ENCODE measurements at places on chromosomes 2 and 18.

GRCh38 chr2:226623587-226624368, 175.8 kb downstream of the IRS1 start:
- no peak for DNase-seq

DNA sequence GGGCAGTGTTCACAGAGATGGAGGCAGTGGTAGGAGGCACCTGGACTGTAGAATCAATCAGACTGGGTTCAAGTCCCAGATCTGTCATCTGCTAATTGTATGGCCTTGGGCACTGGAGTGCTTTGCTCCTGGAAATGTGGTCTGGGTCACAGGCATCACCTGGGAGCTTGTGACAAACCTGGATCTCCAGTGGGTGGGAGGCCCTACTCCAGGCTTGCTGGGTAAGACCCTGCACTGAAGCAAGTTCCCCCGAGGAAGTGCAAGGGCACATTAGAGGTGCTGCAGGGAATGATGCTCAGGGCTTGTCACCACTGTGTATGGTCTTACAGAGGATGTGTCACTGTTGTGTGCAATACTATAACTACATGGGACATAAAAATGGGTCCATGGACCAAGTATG, 220.5 kb upstream of the ID2 start:
- DNase-seq, result no peak

DNA sequence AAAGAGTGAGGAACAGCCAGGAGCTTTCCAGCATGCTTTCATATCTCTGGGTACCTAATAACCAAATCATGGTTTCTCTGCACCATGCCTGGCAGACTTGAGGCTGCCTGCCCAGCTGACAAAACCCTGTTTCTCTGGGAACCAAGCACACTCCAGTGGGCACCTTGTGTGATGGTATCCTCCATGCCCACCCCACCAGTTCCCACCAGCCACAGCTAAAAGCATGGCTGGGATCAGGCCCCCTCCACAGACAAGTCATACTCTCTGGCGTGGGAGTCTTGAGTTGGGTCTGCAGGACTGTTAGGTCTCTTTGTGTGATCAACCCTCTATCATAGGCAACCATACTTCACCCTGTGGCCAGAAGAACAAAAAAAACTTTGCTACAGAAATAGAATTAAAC, 56.0 kb downstream of the TMEM163 start:
- DNase-seq, result no peak

DNA sequence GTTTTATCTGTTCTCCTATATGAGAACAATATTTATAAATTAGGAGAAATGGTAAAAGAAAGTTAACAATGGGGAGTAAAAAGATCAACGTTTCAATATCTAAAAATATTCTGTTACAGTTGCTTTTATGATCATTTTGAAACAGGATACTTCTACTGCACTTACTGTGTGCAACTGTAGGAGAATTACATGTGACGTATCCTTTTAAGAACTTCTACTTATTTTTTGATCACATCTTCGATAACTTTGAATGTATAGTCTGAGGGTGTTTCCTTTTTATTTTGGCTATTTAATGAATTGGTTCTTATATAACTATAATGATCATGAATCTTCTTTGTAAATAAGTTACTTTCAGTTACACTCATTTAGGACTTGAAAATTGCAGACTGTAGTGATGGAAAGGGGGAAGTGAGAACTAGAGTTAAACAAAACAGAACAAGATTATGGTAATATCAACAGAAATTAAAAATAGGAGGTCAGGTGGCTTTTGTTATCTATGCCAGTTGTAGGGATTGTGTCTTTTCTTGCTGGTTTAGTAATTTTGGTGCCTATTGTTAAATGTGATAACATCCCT, 109.9 kb downstream of the MSTN start:
- no peak for DNase-seq

DNA sequence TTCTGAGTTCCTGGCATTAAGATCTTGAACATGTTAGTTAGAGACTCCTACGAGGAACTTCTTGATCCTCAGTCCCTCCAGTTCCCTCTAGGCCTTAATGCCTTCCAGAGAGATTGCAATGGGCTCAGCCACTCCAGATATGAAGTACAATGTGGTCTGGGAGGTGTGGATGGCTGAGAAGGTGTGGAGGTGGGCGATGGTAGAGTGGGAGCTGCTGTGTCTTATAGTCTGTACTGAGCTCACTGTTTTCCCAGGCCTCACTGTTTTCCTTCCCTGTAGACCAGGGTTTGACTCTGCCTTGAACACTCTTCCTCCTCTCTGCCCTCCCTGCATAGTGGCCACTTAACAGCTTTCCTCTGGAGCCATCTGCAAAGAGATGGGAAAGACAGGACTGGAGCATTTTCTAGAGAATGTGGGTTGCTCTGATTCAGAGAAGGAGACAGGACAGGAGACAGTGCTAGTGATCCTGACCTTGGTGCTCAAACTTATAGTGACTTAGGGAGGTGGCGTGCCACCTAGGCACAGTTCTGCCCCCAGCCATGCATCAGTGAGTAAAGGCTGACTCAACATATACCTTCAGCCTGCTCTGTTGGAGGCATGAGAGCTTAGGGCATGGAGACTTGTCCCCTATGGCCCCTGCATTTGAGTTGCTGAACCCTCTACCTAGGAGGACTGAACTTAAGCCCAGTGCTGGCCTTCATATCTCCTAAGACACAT, 129.7 kb downstream of the TDRD15 start:
- no peak for DNase-seq

GRCh38 chr2:219210196-219210885, 3.8 kb downstream of the ZFAND2B start:
- DNase-seq, result no peak

- DNase-seq, result no peak
Observed at GRCh38 chr2:7358865-7359447, 441.7 kb downstream of the RNF144A start.

DNA sequence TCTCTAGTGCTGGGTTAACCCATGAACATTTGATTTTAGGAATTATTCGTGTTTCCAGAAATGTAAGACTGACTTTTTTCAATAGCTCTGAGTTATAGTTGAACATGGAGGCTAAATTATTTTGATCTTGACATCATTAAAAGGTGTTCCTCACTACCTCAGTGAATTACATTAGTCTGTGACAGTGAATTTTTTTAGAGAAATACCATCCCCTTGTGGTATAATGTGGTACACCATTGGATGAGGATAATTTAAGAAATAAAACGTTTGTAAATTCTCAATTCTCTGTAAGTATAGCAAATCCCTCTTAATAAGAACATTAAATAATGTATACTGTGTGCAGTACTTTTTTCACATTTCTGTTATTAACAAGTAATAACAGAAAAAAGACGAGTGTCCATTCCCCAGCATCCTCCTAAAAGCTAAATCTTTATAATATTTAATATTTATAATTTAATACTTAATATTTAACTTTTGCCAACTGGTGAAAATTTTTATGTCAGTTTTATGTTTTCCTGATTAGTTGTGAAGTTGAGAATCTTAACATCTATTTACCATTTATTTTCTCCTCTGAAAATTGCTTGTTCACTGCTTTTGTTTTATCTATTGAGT, 70.3 kb upstream of the CWC22 start:
- DNase-seq, result no peak

- no peak for DNase-seq
Observed at GRCh38 chr18:60943297-60943696, 389.9 kb upstream of the CDH20 start.

- DNase-seq, result no peak
Observed at GRCh38 chr18:13452388-13452811, 233.8 kb downstream of the LDLRAD4 start.

- DNase-seq, result no peak
Observed at GRCh38 chr2:23533338-23533695, 148.3 kb downstream of the KLHL29 start.

GRCh38 chr18:72848503-72849237, 19.1 kb downstream of the NETO1 start:
- no peak for DNase-seq

- no peak for DNase-seq
Observed at GRCh38 chr2:96533292-96534073, 3.1 kb upstream of the ARID5A start.

DNA sequence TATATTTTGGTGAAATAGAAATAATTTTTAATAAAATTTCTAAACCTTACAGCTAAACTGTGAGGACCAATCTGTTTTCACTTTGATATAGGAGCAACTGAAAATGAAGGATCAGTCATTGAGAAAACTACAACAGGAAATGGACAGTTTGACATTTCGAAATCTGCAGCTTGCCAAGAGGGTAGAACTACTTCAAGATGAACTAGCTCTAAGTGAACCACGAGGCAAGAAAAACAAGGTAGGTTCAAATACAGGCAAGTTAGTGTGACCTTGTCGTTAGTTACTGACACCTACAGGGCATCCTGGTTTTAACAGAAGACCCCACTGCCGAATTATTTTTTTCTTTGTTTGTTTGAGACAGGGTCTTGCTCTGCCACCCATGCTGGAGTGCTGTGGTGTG, 75.5 kb upstream of the STON1 start:
- no peak for DNase-seq

DNA sequence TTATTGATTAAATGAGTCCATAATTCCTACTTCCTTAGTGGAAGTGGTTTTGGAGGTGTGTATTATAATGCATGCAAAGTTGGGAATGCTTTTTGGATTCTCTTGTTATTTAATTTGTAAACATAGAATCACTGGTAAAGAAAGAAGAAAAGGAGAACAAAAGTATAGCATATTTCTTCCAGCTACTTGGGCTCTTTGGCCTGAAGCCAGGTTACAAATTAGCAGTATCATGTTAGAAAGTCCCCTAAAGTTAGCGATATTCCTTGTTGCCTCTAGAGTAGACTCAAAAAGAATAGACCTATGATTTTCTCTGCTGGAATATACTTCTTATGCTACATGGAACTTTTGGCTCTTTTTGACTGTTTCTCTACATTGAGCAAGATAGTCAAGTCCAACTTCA, 60.6 kb upstream of the CD28 start:
- DNase-seq, result no peak

GRCh38 chr2:147632198-147632597, 212.6 kb upstream of the ACVR2A start:
- DNase-seq, result no peak

GRCh38 chr2:202376460-202377206, 506 bp downstream of the BMPR2 start:
- no peak for DNase-seq

DNA sequence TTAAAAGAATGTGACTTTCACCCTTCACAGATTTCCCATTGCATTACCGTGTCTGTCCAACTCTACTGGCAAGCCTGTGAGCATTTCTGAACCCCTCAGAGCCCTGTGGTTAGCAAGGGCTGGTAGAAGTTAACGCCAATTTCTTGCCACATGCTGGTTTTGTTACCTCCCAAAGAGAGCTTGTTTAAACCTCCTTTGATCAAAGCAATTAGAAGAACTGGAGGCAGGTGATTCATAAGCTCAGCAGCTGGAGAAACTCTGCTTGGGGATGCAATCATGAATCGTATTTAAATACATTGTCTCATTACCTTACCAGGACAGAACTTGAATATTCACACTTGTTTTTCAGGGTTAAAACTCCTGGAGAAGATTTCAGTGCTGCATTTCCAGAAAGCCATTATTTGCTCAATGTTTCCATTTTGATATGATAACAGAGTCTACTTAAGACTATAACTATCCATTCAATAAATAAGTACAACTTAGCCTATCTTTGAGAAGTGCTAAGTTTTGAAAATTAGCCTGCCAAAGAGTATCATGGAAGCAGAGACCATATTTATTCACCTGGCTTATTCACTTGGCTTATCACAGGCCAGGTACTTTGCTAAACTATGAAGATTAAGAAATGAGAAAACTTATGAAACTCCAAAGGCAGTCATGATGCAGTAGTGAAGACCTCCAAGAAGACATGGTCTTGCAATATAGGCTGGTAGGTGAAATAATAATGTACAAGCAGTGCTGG, 292.8 kb downstream of the INSIG2 start:
- DNase-seq, result no peak

DNA sequence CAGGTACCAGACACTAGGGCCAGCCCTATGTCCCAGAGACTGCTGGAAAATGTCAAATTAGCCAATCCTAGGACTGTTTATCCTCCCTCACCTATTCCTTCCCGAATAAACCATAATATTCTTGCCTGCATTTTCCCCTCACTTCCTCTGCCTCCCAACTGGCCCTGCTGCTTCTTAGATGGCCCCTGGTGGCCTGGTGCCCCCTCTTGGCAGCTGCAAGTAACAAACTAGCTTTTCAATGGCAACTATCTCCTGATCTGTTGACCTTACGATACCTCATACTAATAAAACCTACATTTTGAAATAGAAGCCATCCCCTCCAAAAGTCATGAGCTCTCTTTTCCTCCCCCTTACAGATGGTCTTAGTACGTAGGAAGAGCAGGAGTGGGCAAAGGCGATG, 132.0 kb downstream of the ALPK2 start:
- no peak for DNase-seq

DNA sequence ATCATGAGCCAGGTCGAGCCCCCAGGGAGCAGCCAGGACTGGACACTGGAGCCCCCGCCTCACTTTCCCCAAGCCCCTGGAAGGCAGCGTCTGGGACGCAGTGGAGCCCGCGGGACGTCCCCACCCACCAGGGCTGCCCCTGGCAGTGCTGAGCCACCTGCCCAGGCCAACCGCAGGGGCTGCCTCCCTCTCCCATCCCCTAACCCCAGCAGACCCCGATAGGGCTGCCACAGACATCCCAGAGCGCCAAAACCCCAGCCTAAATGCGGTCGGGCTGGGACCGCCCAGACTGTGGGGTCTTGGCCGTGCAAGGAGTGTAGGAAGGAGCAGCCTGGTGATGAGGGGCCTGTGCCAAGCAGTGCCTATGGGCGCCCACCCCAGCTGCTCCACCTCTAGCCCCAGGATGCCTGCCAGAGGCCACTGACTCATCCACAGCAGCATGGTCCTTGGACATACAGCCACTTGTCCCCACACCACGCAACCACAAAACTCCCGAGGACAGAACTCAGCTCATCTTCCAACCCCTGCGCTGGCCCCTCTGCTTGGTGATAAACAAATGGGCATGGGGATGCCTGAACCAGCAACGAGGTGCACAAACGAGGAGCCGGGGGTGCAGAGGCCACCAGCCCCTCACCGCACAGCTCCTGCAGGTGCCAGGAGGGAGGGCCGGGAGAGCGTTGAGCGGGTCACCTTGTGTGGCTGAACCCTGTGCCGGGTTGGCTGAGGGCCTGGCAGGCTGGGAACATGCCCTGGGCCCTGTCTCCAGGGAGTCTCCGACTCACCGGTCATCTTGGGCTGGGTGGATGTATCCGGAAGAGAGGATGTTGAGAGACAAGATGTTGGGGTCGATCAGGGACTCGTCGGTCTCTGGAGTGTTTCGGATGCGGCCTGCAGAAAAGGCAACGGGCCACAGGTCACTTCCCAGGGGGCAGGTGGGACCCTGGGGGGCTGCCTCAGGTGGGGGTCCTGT, 44.9 kb downstream of the AQP12A start:
- DNase-seq, result no peak

DNA sequence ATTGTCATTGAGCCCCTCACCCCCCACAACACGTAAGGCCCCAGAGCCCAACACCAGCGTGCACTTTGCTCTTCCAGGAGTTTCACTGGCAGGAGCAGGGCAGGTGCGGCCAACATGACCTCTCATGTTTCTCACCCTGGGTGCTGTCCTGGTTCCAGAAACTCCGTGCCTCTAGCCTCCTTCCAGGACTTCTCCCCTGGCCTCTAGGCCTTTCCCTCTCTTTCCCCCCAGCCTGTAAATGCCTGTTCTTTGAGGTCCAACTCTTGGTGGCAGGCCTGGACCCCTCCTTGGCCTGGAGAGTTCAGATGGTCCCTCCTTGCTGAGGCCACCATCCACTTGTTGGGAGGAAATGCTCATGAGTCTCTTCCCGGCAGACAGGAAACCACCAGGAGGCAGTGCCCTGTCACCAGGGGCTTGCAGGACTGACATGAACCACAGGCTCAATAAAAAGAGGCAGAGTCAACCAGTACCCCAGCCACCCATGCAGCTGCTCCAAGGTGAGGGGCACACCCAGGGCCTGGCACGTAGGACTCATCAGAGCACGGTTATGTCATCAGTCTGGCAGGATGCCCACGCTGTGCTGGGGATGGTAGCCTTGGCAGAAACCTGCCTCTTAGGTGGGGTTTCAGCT, 1.5 kb downstream of the MALL start:
- DNase-seq, result no peak

All from activated T-helper 1 cell treated with Interleukin-2 at 50 U/mL for 16 hours (primary cell).